Activated CD8-positive, alpha-beta T cell treated with anti-CD3 and anti-CD28 coated beads, Interleukin-2, amount 10 ng/mL, durations not matched to agents 7 days and 5 days (primary cell): ENCODE measurements at places on chromosomes 12 and 14.

DNA sequence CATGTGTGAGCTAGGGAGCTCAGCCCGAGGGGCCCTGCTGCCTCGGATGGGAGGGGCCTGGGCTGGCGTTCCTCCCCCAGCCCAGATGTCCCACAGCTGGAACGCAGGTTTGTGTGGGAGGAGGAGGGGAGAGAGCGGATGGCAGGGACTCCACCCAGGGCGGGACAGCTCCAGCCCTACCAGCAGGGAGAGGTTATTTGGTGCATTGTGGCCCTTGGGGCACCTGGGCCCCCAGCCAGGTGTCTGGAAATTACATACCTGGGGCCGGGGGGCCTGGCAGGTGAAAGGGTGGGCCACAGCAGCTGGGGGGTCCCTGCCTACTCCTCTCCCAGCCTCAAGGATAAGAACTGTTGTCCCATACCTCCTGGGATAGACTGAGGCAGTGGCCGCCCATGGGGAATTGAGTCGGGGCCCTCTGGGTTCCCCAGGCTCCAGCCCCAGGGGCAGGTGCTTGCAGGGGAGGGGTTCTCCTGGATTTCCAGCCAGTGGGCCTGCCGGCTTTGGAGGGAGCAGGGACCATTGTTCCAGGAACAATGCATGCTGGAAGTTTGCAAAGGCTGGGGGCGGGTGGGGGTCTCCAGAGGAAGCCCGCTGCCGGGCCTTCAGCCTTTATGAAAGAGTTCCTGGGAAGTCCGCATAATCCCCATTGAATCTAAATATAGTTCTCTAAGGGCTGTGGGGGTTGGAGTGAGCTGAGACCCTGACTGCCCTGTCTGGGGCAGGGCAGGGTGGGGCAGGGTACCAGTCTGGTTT is 1.2 kb downstream of the KIF26A start:
- H3K36me3 ChIP-seq = no peaks in the 10 kb centered on the region
- no peak overlapping the region for H3K4me3 ChIP-seq
- peaks cover 18% of the 10 kb centered on the region for H3K27me3 ChIP-seq

- no peak overlapping the region for H3K4me3 ChIP-seq
- no peaks in the 10 kb centered on the region for H3K27me3 ChIP-seq
- H3K36me3 ChIP-seq = no peaks in the 10 kb centered on the region
- H3K27ac ChIP-seq = no peak overlapping the region
- peaks cover 9% of the 10 kb centered on the region for H3K4me1 ChIP-seq
- no peak for DNase-seq
These were observed 191.2 kb upstream of the GARIN2 start for GRCh38 chr14:66998013-66998412.

GRCh38 chr14:83171761-83172160 is 1638.1 kb upstream of the SEL1L start:
- no peaks in the 10 kb centered on the region for H3K4me1 ChIP-seq
- H3K36me3 ChIP-seq = no peaks in the 10 kb centered on the region
- H3K4me3 ChIP-seq = no peak overlapping the region
- DNase-seq = no peak
- no peak overlapping the region for H3K27ac ChIP-seq

GRCh38 chr12:10717410-10717809 is 5.7 kb downstream of the YBX3 start:
- no peak overlapping the region for H3K4me3 ChIP-seq
- H3K27ac ChIP-seq = no peak overlapping the region
- DNase-seq = no peak

GRCh38 chr14:44388306-44388705 is 118.8 kb downstream of the FSCB start:
- no peaks in the 10 kb centered on the region for H3K4me1 ChIP-seq
- H3K27ac ChIP-seq = no peak overlapping the region
- H3K36me3 ChIP-seq = no peaks in the 10 kb centered on the region
- no peak for DNase-seq
- no peaks in the 10 kb centered on the region for H3K27me3 ChIP-seq
- no peak overlapping the region for H3K4me3 ChIP-seq

GRCh38 chr14:45125754-45126153 is 8.5 kb downstream of the FKBP3 start:
- H3K27ac ChIP-seq = no peak overlapping the region
- no peak for DNase-seq
- peaks cover 2% of the 10 kb centered on the region for H3K4me1 ChIP-seq
- no peaks in the 10 kb centered on the region for H3K27me3 ChIP-seq
- H3K36me3 ChIP-seq = peaks cover 34% of the 10 kb centered on the region

DNA sequence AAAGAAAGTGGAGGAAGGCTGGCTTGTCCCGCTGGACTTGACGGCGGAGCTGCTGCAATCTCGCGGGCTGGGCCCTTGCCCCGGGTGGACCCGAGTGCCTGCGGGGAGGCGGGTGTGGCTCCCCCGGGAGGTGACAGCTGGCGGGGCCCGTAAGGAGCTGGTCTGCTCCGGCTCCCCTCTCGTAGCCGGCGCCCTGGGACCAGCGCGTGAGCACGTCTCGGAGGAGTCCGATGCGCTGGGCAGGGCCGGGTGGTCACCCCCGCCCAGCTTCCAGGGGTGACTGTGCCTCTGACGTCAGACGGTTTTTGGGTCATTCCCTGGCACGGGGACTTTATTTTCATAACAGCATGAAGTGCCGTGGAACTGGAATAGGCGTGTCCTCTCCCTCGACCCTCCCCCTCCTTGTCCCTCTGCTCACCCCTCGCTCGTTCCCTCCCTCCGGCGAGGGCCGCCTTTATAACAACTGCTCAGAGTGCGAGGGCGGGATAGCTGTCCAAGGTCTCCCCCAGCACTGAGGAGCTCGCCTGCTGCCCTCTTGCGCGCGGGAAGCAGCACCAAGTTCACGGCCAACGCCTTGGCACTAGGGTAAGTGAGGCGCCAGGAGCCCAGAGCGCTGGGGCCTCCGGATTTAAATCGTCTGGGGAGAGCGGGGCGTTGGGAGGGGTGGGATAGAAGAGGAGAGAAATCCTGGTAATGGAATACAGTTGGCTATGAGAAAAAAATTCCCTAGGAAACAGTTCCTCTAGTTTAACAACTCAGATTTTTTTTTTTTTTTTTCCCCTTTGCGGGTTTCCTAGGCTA is at the start of gene GPRC5A:
TSS of gene GPRC5A (plus strand) at position 483 of the 801 bp plus-strand sequence. CDS start 16,688 bp downstream, outside the sequence.
- H3K36me3 ChIP-seq = no peaks in the 10 kb centered on the region
- peaks cover 38% of the 10 kb centered on the region for H3K27me3 ChIP-seq
- DNase-seq = peak; percentile 35
- H3K4me1 ChIP-seq = peaks cover 8% of the 10 kb centered on the region
- no peak within 1 kb of the TSS for H3K27ac ChIP-seq
